Liver (tissue), 10 donors: ENCODE measurements at places on chromosomes 3 and 15.

DNA sequence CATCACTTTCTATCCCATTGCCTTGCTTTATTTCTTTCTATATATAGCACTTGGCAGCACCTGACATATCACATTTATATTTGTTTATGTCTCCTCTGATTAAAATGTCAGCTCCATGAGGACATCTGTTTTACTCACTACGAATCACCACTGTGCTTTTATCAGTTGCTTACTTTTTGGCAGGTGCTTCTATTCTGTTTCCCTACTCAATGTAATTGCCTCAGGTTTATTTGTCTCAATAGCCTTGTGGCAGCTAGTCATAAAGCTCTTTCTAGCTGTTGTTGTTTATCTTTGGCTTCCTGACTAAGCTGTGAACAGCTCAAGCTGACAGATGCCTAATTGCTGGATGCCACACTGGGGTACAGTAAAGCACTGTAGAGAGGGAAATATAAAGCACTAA is 85.5 kb downstream of the VPS13C start:
- DNase-seq = no peak

- DNase-seq = no peak
Measured at GRCh38 chr3:194688200-194688740, 2.6 kb downstream of the FAM43A start.

- DNase-seq = no peak
Measured at GRCh38 chr3:55128225-55128823, 200.5 kb upstream of the LRTM1 start.

- DNase-seq = no peak
Measured at GRCh38 chr15:85399627-85400026, 19.2 kb downstream of the AKAP13 start.

GRCh38 chr3:37668431-37668817 is 193.3 kb upstream of the CTDSPL start:
- no peak for DNase-seq

DNA sequence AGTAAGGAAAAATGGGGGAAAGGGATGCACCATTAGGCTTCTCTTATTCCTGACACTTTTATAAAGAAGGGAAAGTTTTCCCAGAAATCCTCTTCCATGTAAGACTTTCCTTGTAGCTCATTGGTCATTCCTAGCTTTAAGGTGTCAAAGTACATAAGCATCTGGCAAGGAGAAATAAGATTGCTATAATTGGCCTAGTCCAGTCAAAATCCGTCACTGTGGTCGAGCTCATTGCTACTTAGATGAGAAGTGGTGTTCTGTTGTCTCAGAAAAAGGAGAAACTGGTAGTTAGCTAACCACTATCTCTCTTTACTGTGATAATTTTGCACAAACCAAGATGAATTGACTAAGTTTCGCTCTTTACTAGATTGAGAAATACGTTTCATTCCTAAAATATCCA is 370.1 kb downstream of the CNTN4 start:
- no peak for DNase-seq

- no peak for DNase-seq
Measured at GRCh38 chr3:178901204-178901603, 170.4 kb downstream of the ZMAT3 start.

DNA sequence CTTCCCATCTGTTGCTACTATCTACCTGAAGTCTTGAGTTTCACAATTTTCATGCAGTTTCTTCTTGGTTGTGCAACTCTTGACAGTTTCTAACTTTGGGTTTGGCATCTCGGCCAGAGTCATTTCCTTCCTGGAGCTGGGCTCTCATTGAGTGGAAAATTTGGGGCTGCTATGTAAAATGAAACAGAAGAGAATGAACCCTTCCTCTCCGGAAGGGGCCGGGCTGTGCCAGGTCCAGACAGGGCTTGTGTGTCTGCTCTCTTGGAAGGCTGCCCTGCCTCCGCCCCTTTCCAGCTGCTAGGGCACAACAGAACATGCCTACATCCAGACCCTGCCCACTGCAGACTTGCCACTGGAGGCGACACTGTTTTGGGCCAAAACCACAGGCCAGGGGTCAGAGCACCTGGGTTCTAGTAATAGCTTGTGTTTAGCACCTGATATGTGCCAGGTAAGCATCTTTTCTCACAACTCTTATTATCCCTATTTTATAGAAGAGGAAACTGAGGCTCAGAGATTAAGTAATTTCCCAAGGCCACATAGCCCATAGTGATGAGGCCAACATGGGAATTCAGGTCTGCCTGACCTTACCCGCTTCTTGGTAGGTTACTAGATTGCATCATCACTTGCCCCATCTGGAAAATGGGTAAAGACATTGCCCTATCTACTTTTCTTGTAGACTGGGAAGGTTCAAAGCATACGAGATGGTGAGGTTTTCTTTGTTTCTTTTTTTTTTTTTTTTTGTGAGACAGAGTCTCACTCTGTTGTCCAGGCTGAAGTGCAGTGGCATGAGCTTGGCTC is 25.0 kb downstream of the IRAK2 start:
- no peak for DNase-seq

DNA sequence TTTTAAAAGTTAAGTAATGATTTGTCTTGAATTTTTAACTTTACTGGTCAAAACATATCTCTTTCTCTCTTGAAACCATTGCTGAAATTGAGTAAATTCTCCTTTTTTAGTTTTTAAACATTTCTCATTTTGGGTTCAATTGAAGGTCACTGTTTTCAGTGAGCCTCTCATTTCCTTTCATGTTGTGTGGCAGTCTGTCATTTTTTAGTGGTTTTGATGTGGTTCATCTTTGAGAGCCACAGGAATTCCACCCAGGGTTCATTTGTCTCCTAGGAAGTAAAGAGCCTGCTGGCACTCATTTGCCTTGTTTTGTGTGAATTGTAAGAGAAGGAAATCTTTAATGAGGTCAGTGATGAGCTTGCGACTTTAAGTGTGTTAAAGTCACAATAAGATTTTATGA is 10.4 kb downstream of the CLDN11 start:
- no peak for DNase-seq

DNA sequence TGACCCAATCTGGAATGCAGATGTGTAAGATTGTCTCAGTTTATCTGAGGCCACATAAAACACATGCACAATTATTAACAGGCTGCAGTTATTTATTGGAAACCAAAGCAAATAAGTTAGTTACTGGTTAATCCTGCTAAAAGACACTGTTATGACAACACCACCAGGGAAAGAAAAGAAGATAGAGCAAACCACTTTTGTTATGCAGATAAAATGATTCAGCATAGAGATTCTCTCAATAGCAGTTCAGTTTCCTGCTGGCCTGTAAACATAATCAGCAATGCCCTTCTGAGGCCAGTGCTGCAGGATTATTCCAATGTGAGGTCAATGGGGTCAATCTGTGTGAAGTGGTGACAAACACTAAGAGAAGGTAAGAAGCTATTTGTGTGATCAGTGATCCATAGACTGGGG is 244.4 kb downstream of the ZBTB20 start:
- DNase-seq = no peak

GRCh38 chr3:51340013-51340829 is 44.9 kb upstream of the MANF start:
- no peak for DNase-seq

GRCh38 chr15:76449455-76449854 is 112.9 kb downstream of the ISL2 start:
- no peak for DNase-seq

- DNase-seq = no peak
Measured at GRCh38 chr3:61979638-61980037, 393.7 kb downstream of the FEZF2 start.

GRCh38 chr3:44339181-44340057 is 853 bp downstream of the TCAIM start:
- DNase-seq = no peak

- no peak for DNase-seq
Measured at GRCh38 chr3:50333744-50334328, 5.8 kb upstream of the TUSC2 start.

DNA sequence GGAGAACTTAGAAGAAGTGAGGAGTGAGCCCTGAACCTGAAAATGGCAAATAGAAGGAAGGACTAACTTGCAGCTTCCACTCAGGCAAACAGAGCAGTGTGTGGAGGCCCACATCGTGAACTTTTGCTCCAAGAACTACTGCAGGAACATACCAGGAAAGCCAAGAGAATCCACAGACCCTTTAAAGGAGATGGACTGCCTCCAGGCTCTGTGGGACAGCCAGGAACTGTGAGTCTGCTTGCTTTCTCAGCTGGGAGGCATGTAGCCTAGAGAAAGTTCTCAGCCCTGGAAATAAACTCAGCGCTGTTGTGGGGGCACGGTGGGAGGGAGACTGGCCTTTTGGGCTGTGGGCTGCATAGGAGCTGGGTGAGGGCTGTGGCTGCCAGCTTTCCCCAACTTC is 93.0 kb downstream of the SNRK start:
- no peak for DNase-seq

DNA sequence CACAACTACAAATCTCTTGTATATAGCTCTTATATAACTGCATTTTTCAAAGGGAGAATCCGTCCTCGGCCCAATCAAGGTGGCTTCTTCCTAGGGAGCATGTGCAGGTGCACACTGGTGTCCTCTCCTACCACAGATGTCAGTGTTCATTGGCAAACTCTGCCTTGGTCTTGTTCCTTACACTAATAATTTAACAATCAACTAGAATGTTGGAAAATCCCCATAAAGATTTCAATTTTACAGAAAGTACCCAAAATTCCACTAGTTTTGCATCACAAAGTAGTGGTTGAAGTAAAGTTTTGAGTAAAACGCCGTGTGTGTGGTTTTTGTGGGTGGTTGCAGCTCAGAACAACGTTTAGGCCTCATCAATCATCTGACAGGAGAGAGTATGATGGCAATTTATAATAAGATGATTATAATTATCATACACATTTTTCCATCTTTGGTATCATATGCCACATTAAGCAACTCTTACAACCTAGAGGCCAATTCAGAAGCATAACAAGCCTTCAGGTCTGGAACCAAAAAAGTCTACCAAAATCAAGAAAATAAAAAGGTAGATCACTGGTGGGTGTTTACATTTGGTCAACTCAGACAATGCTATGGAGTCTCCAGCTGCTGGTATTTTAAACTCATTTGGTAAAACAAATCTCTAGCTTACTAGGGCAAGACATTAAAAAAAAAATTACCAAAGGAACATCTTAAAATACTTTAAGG is 128.9 kb upstream of the BHLHE40 start:
- DNase-seq = no peak

DNA sequence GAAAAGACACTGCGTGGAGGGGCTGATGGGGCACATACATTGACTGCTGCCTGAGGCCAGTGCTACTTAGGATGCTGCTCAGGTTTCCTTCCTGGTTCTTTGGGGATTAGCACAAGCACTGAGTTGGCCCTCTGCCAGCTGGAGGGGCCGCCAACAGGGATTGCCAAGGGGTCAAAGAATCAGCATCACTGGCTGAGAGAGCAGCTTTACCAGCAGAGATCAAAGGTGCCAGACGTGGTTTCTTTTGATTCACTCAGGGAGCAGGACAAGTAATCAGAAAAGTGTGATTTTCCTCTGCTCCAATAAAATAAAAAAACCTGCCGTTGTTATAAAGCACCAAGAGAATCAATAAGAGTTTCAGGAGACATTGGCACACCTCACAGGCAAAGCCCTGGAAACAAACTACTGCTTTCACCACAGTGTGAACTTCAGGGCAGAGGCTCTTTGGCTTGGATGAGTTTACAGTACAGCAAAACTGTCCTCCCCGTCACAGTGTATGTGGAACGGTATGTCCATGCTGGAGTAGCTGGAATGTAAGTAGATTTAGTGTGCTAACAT is 45.8 kb upstream of the FSIP1 start:
- no peak for DNase-seq

DNA sequence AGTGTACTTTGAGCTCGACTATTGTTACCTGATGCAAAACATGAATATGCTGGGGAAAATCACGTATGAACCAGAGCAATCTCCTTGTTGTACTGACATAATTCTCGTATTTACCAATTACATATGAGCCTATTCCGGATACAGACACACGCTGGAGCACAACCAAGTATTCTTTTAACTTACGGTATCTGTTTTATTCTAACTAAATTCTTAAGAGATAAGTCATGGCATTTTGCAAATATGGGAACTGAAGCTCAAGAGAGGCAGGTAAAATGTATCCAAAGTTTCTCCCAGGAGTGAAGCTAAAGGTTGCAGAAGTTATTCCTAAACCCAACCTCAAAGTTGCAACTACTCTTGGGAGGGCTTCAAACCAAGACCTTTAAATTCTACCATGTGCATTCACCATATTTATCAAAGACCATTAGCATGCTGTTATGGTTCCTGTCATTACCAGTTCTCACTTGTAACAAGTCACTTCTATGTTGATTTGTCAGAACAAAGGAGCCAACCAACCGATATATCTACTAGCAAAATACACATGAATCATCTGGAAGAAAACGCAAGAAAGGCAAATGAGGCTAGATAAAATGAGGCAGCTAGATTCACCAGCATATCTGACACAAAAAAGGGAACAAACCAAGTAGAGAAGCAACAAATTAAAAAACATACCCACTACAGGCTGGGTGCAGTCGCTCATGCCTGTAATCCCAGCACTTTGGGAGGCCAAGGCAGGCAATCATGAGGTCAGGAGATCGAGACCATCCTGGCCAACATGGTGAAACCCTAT is 17.8 kb downstream of the TBL1XR1 start:
- no peak for DNase-seq

- peak; percentile 43 for DNase-seq
Measured at GRCh38 chr3:190883973-190884832, 21.7 kb upstream of the GMNC start.

DNA sequence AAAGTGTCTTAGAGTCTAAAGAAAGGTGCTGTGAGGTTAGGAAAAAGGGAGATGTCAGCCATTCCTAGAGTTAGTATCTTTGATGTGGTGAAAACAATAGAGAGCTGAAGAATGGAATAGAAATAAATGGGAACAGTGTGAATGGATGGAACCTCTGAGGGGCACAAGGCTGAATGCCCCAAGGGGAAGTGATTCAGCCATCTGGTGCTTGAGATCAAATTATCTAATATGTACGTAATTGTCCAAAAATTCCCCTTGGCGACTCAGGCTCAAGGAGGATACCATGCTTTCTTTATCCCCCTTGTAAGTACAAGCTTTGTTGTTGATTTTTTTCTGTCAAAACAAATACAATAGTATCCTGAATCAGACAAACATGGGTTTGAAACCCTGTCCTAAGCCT is 361.6 kb downstream of the LSAMP start:
- no peak for DNase-seq

DNA sequence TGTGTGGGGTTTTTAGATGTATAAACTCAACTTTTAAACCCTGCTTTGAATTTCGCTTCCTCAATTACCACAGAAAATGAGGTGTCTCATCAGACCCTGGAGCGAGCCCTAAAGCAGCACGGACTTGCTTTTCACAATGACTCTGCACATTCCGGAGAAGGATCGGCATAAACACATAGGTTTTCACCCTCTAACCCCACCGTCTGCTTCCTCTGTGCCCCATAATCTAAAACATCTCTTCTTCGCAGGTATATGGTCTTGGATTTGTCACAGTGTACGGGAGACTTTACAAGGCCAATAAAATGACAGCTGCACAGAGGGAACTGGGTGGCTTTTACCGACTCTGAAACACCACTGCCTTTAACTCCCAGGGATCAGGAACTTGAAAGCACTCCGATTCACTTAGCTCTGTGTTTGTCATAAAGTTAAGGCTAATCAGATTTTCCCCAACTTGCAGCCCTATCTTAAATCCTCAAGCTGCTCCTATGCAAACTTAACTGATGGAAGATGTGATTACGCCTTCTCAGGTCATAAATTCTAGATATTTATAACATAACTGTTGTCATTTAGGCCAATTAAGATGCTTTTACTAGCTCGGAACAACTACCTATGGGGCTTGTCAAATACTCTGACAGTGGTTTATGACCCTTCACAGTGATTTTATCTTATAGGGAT is 133.4 kb upstream of the WNT5A start:
- DNase-seq = no peak
